Memory B cell (primary cell): ENCODE measurements at places on chromosomes 16 and 17.

GRCh38 chr16:31453255-31454204 is 5.8 kb upstream of the ARMC5 start:
- H3K4me3 ChIP-seq = no peak overlapping the region
- H3K36me3 ChIP-seq = peaks cover 3% of the 10 kb centered on the region
- peak overlapping the region; percentile 33 for H3K27ac ChIP-seq
- no peaks in the 10 kb centered on the region for H3K27me3 ChIP-seq
- H3K4me1 ChIP-seq = peaks cover 24% of the 10 kb centered on the region
- no peak for DNase-seq

- no peak for DNase-seq
- peak overlapping the region; percentile 41 for H3K4me3 ChIP-seq
- H3K27me3 ChIP-seq = peaks cover 17% of the 10 kb centered on the region
- no peak overlapping the region for H3K27ac ChIP-seq
- H3K4me1 ChIP-seq = peaks cover 13% of the 10 kb centered on the region
- H3K36me3 ChIP-seq = no peaks in the 10 kb centered on the region
These were observed 591 bp downstream of the NPW start for GRCh38 chr16:2019921-2020831.

- no peaks in the 10 kb centered on the region for H3K4me1 ChIP-seq
- no peak overlapping the region for H3K4me3 ChIP-seq
- peaks cover 8% of the 10 kb centered on the region for H3K36me3 ChIP-seq
- H3K27me3 ChIP-seq = no peaks in the 10 kb centered on the region
- DNase-seq = no peak
These were observed 41.9 kb downstream of the PIGL start for GRCh38 chr17:16258901-16259300.

- H3K36me3 ChIP-seq = no peaks in the 10 kb centered on the region
- no peak for DNase-seq
- peak overlapping the region; percentile 67 for H3K27ac ChIP-seq
These were observed 2.3 kb downstream of the PIEZO1 start for GRCh38 chr16:88782454-88783390.

DNA sequence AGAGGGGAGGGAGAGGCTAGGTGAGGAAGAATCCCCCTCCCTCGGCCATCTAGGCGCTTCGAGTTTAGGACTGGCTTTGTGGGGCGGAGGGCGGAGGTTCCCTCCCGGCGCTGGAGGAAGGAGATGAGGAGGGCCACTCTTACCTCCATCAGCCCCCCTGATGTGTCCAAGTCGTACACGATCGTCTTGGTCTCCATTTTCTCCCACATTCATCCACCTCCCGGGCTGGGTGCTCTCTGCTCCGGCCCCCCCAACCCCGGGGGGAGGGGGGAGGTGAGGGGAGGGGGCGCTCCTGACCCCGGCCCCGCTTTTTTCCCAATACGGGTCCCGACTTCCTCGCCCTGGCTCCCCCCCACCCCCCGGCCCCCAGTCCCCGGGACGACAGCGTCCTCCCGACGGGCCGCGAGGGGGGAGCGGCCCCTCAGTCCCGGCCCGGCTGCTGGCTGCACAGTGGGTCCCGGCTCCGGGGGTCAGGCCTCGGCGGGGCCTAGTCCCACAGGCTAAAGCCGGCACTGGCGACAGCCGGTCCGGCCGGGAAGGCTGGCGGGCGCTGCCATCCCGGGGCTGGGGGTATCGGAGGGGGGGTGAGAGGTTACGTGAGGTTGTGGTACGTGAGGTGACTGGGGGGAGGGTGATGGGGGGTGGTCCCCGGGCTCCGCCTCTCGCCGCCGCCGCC is 428 bp downstream of the PHF12 start:
- H3K27me3 ChIP-seq = no peaks in the 10 kb centered on the region
- H3K4me1 ChIP-seq = peaks cover 16% of the 10 kb centered on the region
- peaks cover 2% of the 10 kb centered on the region for H3K36me3 ChIP-seq
- H3K4me3 ChIP-seq = peak overlapping the region; percentile 96

- no peak overlapping the region for H3K4me3 ChIP-seq
- DNase-seq = no peak
- no peaks in the 10 kb centered on the region for H3K4me1 ChIP-seq
- H3K27ac ChIP-seq = no peak overlapping the region
- H3K36me3 ChIP-seq = peaks cover 16% of the 10 kb centered on the region
These were observed 63.6 kb downstream of the VMP1 start for GRCh38 chr17:59771093-59771492.

- no peak for DNase-seq
- H3K36me3 ChIP-seq = peaks cover 3% of the 10 kb centered on the region
- no peak overlapping the region for H3K27ac ChIP-seq
- H3K27me3 ChIP-seq = no peaks in the 10 kb centered on the region
- H3K4me1 ChIP-seq = no peaks in the 10 kb centered on the region
- H3K4me3 ChIP-seq = no peak overlapping the region
These were observed 70.3 kb upstream of the NOL11 start for GRCh38 chr17:67647482-67647881.
